ENCODE measurements at places on chromosomes 7 and 10. TPM values are rescaled to one million over a fixed set of nuclear protein-coding genes. Genes with fewer than 3 reads are reported as not detected.

DNA sequence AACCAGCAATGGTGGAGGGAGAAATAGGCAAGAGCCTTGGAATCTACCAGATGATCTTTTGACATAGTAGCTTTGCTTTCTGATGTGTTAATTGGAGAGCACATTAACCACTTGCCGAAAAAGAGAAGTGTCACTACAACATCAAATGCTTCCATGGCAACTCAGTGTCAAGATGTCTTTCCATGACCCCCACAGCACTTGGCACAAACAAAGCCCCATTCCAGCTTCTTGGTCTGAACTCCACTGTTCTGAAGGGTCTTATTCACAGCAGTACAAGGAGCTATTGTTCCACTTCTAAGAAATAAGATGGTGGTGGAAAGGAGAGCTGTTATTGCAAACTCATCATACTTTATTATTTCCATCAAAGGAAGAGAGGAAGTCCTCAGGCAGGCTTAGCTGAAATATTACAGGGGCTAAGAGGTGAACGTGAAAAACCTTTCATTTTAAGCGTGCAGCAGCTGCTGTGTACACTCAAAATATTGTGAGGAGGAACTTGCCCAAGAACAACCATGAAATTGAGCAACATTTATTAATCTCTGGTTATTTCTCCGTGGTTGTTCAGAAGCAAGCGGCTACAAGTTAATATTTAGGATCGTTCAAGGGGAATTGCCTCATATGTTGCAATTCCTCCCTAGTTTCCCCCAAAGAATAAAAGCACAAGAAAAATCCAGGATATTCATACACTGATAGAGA is 354.8 kb upstream of the CELF2 start:
- no peak for DNase-seq

GRCh38 chr7:86469680-86470295 is 173.9 kb upstream of the GRM3 start:
- DNase-seq: no peak

DNA sequence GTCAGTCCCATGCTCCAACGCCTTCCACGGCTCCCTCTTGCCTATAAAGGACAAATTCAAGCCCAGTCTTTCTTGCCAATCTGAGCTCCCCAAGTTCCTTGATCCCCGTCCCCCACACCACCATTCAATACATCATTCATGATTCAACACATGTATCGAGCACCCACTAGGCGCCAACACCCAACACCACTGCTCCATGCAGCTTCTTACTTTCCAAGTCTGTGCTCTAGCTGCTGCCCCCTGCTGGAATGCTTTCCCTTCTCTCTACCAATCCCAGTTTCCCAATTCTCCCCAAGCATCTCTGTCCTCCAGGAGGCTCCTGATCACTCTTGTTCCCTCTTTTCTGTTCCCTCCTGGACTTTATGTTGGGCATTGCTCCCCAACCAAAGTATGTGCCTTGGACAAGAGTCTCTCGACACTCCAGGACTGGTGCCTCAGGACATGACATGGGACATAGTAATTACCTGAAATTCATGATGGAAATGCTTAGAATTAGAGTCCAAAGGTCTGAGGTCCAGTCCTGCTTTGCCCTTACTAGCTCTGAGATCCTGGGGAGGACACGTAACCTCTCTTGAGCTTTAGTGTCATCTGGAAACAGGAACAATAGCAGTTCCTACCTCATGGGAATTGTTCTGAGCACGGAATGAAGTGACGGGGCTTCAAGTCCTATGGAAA is 172.7 kb downstream of the NEURL1 start:
- DNase-seq: no peak

DNA sequence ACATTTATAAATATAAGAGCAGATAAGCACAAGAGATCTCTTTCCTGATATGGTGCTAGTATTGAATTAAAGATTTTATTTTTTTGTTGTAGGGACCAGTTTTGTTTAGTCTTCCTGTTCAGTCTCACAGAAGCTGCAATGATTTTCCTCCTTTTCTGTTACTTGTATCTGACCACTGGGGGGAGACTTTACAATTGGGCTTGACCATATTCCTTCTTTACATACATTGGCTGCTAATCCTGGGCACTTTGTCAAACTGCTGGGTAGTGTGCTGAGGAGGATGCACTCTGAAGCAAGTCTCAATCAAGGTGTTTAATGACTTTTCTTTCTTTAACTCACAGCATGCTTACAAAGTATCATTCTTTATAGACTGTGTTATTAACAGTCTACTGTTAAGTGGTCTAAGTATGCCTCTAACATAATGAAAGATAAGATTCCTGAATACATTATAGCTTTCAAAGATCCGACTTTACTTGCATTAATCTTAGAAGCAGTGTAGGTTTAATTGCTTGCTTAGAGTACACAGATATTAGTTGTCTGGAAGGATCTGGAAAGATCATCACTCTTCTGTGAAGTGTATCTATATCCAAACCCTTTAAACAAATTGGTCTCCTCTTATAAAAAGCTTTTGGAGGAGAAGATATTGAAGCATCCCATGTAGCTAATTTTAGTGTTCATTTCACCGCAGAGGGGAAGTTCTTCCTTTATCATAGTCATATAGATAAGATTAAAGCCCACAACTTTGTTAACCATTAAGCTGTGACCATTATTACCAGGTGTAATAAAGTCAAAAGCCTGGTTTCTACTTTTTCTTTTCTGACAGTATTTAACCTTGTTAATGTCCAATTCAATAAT is 3.1 kb downstream of the PALS2 start:
- DNase-seq: no peak

DNA sequence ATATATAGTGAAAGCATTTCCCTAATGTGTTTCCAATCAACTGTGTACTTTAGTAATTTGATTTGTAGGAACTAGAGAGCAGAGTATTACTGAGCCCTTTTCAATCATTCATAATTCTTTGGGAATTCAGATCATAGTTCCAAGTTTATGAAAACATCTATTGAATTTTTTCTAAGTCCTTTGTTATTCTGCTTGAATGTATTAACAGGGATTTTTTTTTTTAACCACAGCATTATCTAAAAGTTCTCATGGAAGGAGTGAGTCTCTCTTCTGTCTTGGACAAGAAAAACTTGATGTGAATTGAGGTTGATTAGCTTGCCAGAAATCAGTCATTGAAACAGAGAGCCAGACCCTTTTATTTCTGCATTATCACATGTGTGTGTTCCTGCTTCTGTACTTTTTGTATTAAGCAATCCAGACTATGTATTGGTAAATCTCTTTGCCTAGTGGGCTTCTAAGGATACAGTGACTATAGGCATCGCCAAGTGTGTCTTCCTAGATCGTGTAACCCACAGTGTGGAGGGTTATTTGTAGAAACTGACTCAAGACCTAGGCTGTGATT is 59.9 kb downstream of the BMPER start:
- DNase-seq: no peak

- no peak for DNase-seq
Measured at GRCh38 chr10:37710831-37711616, 146.4 kb downstream of the ZNF248 start.

- no peak for DNase-seq
Measured at GRCh38 chr7:52992479-52993162, 42.8 kb upstream of the POM121L12 start.

GRCh38 chr10:119138346-119139306 is 26.9 kb downstream of the SFXN4 start:
- DNase-seq: no peak

DNA sequence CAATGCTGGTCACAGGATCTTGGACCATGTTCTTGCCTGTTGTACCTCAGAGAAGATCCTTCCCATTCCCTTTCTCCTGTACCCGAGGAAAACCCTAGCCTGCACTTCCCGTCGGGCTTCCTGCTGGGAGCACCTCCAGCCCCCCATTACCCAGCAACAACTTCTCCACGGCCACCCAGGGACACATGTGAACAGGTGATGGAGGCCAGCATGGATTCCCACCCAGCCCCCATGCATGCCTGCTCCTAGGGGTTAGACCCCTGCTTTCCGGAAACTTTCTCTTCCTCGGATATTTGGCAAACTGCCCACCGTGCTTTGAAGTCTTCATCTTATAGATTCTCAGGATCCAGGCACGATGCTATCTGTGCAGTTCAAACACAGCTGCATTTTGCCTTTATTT is 67.3 kb downstream of the CALML3 start:
- DNase-seq: no peak

- no peak for DNase-seq
Measured at GRCh38 chr7:74294191-74294998, 5.2 kb downstream of the CLIP2 start.

The AGBL3 gene
- total RNA-seq: 2.6 TPM

The TRIM50 gene
- total RNA-seq: 0.71 TPM

The GPAM gene
- 211 TPM for total RNA-seq

The FBXL13 gene
- 0.55 TPM for total RNA-seq
